ENCODE measurements at places on chromosomes 1 and 21.

- no peak for DNase-seq
- peaks cover 38% of the 10 kb centered on the region for H3K27me3 ChIP-seq
- H3K36me3 ChIP-seq, result no peaks in the 10 kb centered on the region
- H3K27ac ChIP-seq, result no peak overlapping the region
- H3K4me1 ChIP-seq, result peaks cover 61% of the 10 kb centered on the region
- H3K4me3 ChIP-seq, result no peak overlapping the region
These were observed 2.6 kb downstream of the TNFRSF18 start for GRCh38 chr1:1203561-1204424.

DNA sequence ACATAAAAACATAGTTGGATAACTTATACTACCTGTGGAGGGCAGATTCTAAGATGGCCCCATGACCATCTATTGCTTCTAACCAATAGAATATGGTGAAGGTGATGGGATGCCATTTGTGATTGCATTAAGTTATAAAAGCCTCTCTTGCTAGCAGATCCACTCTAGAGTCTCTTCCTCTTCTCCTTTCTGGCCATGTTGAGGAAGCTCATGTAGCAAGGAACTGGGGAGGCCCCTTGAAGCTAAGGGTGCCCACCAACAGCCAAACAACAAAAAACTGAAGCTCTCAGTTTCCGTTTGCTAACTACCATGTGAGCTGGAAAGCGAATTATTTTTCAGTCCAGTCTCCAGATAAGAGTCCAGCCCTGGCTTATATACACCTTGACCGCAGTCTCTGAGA is 16.0 kb upstream of the AGO1 start:
- no peaks in the 10 kb centered on the region for H3K27me3 ChIP-seq
- no peak for DNase-seq
- no peaks in the 10 kb centered on the region for H3K36me3 ChIP-seq
- no peak overlapping the region for H3K4me3 ChIP-seq

DNA sequence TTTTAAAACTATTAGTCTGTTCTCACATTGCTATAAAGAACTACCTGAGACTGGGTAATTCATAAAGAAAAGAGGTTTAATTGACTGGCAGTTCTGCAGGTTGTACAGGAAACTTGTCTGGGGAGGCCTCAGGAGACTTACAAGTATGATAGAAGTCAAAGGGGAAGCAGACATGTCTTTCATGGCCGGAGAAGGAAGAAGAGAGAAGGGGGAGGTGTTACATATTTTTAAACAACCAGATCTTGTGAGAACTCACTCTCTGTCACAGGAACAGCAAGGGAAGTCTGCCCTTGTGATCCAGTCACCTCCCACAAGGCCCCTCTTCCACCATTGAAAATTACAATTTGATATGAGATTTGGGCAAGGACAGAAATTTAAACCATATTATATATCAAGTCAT is 55.9 kb downstream of the CLIC4 start:
- H3K27me3 ChIP-seq, result no peaks in the 10 kb centered on the region
- H3K4me1 ChIP-seq, result peaks cover 35% of the 10 kb centered on the region
- no peak overlapping the region for H3K4me3 ChIP-seq
- H3K27ac ChIP-seq, result no peak overlapping the region

DNA sequence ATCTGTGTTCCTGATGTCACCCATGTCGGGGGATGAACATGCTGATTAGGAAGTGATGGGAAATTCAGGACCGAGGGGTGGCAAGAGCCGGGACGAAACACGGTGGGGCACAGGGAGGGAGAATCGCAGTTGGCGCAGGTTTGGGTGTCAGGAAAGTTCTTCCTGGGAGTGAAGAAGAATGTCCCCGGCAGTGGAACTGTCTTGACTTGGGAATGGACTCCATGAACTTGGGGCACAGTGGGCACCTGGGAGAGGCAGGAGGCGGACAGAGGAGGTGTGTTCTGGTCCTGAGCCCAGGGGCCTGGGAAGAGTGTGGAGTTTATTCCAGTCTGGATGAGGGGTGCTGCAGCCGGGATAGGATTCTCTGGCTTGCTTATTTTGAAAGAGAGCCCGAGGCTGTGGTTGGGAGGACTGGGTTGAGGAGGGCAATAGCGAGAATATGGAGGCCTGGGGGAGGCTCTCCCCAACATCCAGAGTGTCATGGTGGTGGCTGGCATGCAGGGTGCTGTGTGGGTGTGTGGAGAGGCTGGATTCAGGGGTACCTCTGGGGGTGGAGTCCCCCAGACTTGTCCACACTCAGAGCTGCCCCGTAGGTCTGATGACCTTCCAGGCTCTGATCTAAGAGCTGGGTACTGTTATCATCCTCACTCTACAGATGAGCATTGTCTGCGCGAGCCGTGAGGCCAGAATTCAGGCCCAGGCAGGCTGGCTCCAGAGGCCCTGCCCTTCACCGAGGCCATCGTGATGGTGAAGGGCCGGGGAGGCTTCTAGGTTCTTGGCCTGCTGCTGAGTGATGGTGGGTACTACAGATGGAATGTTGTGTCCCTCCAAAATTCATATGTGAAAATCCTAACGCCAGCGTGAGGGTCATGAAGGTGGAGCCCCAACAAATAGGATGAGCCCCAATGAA is 274.5 kb upstream of the C1orf174 start:
- peaks cover 5% of the 10 kb centered on the region for H3K27me3 ChIP-seq
- no peak overlapping the region for H3K27ac ChIP-seq
- H3K4me1 ChIP-seq, result no peaks in the 10 kb centered on the region
- no peak overlapping the region for H3K4me3 ChIP-seq
- no peak for DNase-seq

DNA sequence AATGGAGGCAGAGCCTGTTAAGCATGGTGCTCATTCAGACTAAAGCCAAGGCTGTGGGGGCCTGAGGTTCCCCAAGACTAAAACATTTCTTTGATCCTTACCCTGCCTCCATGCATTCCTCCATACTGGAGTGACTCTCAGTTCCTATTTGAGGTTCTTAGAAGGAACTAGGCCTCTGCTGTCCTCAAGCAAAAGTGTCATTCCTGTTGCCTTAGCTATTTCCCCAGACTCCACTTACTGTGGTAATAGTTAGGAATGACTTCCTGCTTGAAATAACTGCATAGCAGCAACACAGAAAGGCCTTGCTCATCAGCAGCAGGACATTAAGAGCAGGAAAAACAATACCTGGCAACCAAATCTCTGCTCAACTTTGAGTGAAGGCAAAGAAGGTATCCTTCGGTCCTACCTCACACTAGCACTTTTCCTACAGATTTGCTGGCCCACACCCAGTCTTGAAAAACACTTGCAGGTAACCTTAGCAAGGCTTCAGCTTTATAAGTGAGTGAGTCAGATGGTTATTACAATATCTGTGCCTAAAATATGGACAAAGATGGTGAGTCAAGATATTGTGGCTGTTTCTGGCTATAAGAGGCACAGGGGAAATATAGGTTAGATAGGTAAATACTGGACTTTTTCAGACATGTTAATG is 14.8 kb downstream of the LRRC41 start:
- H3K27me3 ChIP-seq, result no peaks in the 10 kb centered on the region
- no peaks in the 10 kb centered on the region for H3K4me1 ChIP-seq

DNA sequence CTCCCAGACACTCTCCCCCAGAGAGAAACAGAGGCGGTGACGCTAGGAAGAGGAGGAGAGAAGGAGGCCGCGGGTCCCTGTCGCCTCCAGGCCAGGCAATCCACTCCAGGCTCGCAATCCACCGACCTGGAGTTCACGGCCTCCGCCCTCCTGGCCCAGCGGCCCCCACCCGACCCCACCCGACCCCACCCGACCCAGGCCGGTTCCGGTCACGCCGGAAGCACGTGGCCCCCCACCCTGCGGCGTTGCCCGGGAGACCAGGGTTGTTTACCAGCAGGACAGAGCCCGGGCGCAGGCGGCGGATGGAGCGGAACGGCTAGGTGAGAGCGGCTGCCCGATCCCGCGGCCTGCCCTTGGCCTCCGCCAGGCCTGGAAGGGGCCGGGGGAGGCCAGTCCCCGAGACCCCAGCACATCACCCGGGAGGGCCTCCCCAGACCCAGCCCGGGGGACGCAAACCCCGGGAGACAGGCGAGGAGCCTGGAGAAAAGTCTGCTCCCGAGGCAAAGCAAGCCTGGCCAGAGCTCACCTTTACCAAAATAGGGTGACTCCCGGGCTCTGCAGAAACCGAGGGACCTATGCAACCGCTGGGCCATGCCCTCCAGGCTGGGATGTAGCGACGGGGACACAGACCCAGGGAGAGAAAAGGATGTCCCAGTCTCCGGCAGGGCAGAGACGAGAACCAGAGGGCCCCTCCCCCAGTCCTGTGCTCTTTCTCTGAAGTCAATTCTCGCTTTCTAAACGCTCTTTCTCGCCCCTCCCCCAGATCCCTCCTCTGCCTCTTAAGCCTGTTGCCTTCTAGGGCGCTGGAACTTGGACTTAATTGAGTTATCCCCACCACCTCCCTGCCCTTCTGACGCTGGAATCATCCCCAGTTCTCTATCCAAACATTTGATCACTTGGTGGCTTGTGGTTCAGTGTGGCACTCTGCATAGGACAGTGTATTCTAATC is at the start of the genes PLA2G2C and UBXN10:
TSS of gene PLA2G2C (minus strand) at position 685 of the 949 bp plus-strand sequence. CDS start 9,155 bp downstream, outside the sequence.
TSS of gene UBXN10 (plus strand) at position 263 of the 949 bp plus-strand sequence. CDS start 4,466 bp downstream, outside the sequence.
- H3K4me3 ChIP-seq, result peak within 1 kb of the TSS; percentile 51
- H3K27ac ChIP-seq, result peak within 1 kb of the TSS; percentile 21
- H3K36me3 ChIP-seq, result no peaks in the 10 kb centered on the region
- H3K4me1 ChIP-seq, result peaks cover 24% of the 10 kb centered on the region
- peaks cover 37% of the 10 kb centered on the region for H3K27me3 ChIP-seq

DNA sequence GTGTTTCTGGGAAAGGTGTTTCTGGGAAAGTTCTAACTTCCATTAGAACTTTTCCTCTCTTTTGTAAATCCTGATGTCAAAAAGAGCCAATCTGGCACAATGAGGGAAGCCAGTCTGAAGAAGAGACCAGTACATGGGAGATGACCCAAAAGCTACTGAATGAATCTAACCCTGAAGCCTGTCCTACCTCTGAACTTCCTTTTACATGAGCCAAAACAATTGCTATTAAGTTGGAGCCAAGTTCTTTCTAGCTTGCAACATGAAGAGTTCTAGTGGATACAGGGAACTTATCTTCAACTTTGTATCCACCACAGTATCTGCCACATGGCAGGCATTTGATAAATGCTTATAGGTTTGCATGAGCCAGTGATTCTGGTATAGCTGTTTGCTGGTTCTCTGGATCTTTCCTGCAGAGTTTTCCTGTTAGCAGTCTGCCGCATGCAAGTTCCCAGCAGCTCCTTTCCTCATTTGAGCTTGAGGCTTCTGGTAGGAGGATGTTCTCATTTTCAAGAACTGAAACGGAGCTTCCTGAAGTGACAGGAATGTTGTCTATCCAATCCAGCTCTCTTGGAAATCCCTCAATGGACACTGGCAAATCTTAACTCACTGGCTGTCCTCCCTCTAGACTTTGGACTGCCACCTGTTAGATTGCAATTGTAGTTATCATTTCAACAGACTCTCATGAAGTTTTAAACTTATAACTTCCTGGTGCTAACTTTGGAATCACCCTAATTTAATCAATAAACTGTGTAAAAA is 73.1 kb upstream of the LPGAT1 start:
- no peaks in the 10 kb centered on the region for H3K4me1 ChIP-seq
- no peak overlapping the region for H3K4me3 ChIP-seq
- H3K36me3 ChIP-seq, result no peaks in the 10 kb centered on the region
- no peaks in the 10 kb centered on the region for H3K27me3 ChIP-seq

- DNase-seq, result no peak
- no peaks in the 10 kb centered on the region for H3K4me1 ChIP-seq
- no peak overlapping the region for H3K4me3 ChIP-seq
- no peak overlapping the region for H3K27ac ChIP-seq
These were observed 33.9 kb downstream of the LHX9 start for GRCh38 chr1:197951089-197951488.

DNA sequence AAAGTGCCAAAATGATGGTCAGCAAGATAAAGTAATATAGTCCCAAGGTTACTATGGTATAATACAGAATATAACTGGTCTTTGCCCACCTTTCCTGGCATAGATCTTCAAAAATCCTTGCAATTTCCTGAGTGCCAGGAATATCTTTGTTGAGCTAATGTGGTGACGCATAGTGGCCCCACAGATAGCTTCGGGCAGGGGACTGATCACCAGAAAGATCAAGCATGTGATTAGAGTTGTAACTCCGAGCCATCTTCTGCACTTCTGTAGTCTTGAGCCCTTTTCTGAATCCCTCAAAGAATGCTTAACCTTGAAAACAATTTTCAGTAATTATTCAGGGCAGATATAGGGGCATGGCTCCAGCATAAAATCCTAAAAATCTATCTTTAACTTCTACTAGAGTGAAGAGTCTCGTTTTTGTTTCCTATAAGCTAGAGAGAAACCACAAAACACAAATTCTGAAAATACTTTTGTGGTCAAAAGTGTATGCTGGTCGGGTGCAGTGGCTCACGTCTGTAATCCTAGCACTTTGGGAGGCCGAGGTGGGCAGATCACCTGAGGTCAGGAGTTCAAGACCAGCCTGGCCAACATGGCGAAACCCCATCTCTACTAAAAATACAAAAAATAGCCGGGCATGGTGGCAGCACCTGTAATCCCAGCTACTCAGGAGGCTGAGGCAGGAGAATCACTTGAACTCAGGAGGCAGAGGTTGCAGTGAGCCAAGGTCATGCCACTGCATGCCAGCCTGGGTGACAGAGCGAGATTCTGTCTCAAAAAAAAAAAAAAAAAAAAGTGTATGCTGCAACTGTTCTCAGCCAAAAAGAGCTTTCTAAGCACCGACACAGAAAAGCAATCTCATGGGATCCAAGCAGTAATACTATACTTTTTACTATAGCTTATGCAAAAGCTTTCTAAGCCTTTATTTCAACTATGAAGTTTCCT is 62.8 kb downstream of the NVL start:
- H3K4me3 ChIP-seq, result no peak overlapping the region
- H3K27me3 ChIP-seq, result no peaks in the 10 kb centered on the region
- DNase-seq, result no peak
- H3K27ac ChIP-seq, result no peak overlapping the region
- no peaks in the 10 kb centered on the region for H3K4me1 ChIP-seq

- DNase-seq, result no peak
- H3K36me3 ChIP-seq, result no peaks in the 10 kb centered on the region
- no peaks in the 10 kb centered on the region for H3K27me3 ChIP-seq
- no peak overlapping the region for H3K4me3 ChIP-seq
These were observed 294.8 kb upstream of the CHRM3 start for GRCh38 chr1:239091537-239091936.

DNA sequence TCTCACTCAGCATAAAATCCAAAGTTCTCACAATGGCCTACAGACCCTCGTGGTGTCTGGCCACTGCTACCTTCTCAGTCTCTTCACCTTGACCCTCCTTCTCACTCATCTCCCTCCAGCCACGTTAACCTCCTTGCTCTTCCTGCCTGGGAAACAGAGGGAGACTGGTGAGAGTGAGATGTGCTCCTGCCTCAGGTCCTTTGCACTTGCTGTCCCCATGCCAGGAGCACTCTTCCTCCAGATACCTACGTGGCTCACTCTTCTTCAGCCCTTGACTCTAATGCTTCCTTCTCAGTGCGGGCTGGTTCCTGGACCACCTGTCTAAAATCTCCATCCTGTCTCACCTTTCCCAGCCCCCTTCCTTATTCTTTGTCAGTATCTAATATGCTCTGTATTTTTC is 24.7 kb downstream of the TRIM62 start:
- no peaks in the 10 kb centered on the region for H3K27me3 ChIP-seq
